ENCODE measurements at places on chromosomes 7 and 10.

DNA sequence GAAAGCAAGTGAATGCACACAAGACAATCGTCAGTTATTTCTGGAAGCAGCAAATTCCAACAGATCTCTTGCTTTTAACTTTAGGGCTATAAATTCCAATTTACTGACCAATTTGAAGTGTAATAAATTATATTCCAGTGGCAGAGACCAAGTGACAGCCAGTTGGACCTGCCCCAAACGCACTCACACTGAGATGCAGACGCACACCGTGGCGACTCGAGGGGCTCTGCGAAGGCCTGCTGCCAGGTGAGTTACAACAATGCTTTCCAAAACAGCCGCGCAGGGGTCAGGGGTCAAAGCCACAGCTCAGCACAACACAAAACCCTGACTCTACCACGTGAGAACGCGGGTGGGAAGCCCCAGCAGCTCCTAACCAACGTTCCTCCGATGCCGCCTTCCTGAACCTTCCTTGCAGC, 97.4 kb downstream of the ZRANB1 start:
- no peak for DNase-seq

DNA sequence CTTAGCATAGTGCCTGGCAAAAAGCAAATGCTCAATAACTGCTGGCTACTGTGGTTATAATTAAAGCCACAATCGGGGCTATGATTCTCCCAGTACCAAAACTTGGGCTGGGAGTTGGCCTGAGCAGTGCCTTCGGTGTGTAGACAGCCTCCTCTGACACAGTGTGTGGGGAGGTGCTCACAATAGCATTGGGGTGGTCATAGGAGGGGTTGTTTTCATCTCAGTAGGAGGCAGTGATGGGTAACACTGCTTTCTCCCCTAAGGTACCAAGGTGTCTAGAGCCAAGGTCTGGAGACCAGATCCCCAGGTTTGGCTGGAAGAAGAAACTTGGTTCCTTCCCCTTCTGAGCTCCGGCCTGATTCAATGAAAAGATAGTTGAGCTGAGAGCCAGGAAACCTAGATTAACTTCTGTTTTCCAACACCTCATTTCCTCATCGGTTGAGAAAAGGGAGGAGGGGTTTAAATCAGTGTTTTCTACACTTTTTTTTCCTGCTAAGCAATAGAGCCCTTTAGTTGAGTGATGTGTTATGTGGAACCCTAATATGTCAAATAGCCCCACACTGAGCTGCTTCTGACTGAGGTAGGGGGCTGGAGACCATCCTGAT, 68.2 kb downstream of the LRMDA start:
- DNase-seq = no peak

DNA sequence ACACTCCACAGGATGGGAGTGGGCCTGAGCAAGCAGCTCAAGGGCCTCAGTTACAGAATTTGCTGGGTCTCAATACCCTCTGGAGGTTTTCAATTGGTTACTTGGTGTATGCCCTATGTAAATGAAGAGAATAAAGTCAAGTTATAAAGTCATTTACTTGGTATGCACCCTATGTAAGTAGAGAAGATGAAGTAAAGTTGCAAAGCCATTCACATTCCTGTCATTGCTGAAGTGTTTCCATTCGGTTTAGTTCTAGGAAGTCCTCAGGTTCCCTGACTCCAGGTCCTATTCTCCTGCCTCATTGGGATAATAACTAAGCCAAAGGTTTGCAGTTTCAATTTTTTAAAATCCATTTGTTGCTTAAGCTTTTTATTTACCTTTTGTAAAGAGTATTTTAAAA, 272.6 kb upstream of the NPSR1 start:
- DNase-seq = no peak

- DNase-seq = no peak
These were observed 16.8 kb upstream of the MSMB start for GRCh38 chr10:46062723-46063428.

DNA sequence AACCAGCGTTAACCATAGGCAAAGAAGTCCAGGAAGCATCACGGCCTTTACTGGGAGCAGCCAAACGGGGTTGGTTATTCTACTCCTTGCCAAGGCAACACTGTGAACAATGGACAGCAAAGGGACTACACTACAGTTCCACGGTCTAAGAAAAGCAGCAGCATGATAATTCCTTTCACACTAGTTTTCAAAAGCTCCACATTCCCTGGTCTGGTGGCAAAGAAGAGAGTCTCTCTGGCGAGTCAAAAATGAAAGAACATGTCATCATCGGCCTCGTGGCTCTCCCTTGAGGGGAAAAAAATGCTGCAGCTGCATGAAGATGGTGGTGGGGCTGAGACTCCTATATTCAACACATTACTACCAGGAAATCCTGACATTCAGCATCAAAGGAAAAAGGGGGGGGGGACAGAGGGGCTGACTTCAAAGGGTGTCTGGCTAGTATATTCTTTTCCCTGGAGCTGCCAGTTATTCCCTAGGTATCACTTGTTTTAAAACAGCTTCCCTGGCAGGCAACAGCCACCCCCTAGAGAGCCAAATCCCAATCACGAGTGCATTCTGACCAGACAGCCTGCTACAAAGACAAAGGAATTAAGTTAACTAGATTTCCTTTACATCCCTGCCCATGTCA, 49.1 kb downstream of the SLC37A3 start:
- no peak for DNase-seq

Measured in CD4-positive, alpha-beta T cell treated with Interferon alpha-2 for 1 hour (primary cell).